ENCODE measurements at places on chromosomes 11 and 22.
A peak's percentile ranks its signal among the peaks of the same experiment; 100 is the strongest.

GRCh38 chr11:109970516-109971183 is 122.5 kb upstream of the ZC3H12C start:
- no peak for DNase-seq

- no peak for DNase-seq
Measured at GRCh38 chr22:46107089-46107664, 43.1 kb upstream of the PPARA start.

GRCh38 chr11:87859636-87860035 is 315.6 kb downstream of the RAB38 start:
- DNase-seq = no peak

DNA sequence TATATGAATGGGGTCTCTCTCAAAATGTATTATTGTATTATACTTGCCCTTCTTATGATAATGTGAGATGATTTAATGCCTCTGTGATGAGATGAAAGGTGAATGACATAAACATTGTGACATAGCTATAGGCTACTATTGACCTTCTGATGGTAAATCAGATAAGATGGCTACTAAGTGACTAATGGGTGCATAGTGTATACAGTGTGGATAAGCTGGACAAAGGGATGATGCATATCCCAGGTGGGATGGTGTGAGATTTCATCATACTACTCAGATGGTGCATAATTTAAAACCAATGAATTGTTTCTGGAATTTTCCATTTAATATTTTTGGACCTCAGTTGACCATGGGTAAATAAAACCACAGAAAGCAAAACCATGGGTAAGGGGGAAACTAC is 243.5 kb downstream of the SBF2 start:
- DNase-seq = no peak

- DNase-seq = no peak
Measured at GRCh38 chr11:514606-515005, 7.6 kb upstream of the RNH1 start.

- DNase-seq = no peak
Measured at GRCh38 chr11:24233041-24233440, 263.8 kb upstream of the LUZP2 start.

- peak; percentile 25 for DNase-seq
Measured at GRCh38 chr11:70471254-70471653, 72.9 kb downstream of the CTTN start.

GRCh38 chr11:132559331-132560036 is 972.8 kb downstream of the OPCML start:
- no peak for DNase-seq

GRCh38 chr22:17772249-17772957 is 1.9 kb downstream of the BID start:
- no peak for DNase-seq

DNA sequence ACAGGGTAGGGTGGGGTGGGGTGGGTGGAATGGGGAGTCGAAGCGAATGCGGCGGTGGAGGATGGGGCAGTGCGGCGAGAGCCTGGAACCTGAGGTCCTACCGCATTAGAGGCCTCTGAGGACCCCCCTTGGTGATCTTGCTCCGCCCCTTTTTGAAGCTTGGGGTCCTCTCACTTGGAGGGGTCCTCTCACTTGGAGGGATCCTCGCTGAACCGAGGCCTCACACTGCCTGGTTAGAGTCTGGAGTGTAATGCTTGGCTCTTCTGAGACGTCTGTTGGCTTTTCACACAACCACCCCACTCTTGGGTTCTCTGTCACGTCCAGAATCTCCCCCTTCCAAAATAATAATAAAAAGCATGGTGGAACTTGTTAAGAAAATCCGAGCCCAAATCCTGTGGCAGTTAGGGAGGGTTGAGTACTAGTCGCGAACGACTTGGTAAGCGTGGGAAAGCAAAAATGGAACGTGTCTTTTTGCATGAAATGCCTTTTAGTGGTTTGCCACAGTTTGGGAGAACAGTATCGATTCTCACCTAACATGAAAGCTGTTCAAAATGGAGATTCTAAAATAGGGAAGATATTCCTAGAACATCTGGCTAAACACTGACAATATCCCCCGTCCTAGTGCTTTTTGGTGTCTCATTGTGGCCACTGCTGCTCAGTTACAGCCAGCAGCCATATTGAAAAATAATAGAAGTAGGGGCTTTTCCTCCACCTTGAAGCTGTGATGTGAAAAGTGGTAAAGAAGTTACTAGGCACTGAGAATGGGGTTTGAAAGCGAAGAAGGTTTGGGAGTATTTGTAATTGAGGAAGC is 822 bp downstream of the RBX1 start:
- peak; percentile 61 for DNase-seq

DNA sequence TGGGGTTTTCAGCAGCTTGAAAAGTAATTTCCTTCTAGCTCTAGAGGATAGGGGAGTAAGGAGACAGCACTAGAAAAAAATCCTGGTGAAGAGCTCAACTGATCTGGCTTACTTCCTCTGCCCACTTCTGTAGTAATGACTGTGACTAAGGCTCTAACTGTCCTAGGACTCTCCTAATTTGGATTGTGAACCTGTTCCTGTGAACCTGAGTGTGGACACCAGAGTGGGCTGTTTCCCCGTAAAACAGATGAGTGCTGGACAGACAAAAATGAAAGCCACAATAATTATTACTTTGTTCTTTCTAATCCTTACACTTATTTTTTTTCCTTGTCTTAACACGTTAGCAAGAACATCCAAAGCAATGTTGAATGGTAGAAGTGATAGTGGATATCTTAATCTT is 154.1 kb downstream of the AASDHPPT start:
- DNase-seq = no peak

DNA sequence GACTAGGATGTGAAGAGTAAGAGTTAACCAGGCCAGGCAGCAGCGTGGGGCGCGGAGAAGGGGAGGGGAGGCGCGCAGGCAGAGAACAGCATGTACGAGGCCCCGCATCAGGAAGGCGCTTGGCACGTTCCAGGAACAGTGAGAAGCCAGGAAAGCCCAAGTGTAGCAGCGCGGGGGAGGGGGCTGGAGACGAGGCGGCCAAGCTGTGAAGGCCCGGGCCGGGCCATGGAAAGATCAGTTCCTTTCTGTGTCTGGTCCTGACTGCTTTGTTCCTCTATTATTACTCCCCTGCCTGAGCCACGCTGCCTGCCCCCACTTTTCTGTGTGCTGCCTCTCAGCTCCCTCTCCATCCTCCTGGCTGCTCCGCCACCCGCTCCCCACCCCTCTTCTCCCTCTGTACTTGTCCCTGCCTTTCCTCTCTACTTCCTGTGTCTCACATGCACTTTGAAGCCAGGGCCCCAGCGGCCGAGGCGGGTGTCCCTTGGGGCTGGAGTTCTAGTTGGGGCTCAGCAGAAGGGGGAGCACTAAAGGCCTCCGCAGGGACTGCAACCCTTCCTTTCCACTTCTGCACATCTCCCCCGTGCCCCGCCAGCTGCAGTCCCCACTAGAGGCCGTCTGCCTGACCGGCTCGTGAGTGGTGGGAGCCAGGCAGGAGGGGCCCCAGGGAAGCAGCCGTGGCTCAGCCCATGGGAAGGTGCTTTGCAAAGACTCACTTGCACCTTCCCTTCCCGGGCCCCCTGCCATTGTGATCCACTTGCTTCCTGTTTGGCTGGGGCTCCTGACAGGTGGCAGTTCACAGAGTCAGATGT is 63.7 kb downstream of the PRDM11 start:
- peak; percentile 15 for DNase-seq

- no peak for DNase-seq
Measured at GRCh38 chr11:120025606-120026335, 112.1 kb downstream of the TRIM29 start.

DNA sequence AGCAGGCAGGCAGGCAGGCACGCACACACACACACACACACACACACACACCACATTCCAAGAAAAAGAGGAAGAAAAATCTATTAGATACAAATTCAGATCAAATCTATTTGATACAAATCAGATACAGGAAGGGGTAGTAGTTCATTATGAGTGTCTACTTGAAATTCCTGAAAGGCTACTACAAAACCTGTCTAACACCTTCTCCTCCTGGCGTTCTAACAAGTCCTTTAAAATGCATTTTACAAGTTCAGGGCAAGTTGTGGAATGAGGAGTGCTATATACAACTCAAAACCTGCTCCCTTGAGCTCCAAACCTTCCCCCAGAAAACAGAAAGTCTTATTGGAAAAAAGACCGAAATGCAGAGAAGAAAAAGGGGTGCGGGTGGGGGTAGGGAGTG is 476 bp downstream of the ARHGAP32 start:
- no peak for DNase-seq

DNA sequence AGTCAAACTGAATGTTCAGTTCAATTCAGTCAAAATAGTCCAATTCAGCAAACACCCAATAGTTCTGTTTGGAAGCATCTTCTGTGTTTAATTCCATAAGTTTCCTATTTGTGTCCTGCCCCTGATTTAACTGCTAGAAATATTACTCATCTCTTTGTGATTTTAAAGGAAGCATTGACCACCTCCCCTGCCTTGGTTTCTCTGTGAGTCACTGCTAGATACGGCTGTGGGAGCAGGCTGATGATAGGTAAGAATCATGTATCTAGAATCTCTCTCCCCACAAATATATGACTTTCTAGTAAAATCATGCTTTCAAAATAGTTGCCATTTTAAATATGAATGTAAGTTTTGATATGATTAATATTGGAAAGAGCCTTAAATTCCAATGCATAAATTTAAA is 888.5 kb downstream of the NTM start:
- DNase-seq = no peak

DNA sequence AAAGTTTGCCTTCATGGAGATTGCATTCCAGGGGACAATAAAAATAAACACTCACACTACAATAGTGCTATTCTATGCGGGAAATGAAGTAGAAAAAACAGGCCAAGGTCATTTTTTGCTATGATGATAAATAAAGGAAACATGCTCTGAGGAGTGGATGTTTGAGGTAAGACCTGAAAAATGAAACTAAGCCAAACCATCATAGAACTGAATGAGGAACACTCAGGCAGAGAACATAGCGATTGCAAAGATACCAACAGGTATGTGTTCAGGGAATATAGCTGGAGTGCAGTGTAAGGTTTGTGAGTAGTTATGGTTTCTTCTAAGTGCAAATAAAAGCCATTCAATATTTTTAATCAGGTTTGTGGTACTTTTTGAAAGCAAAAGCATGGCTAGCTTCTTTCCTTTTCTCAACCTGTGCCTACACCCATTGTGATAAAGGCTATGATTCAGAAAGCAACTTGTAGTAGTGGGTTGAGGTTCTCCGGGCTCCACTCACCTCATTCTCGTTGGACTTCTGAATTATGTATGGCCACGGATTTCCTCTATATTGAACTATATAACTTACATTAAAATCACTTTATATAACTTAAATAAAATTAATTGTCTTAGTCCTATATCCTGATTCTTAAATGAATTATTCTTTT is 278.2 kb upstream of the CHORDC1 start:
- DNase-seq = no peak

DNA sequence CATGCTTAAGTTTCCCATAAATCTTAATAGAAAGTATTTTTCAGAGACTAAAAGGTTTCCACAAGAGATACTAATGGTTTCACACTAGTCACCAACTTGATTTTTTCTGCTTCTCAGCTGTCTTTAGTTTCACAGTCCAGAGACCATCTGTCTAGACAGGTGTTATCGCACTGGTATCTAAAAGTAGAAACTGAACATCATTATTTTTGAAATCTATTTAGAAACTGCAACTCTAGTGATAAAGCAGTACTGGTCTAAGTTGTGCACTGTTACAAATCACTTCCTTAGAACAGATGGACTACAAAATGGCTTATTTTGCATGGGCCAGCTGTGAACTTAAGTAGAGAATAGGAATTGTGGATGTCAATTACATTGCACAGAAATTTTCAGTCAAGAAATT is 78.0 kb downstream of the CNTN5 start:
- DNase-seq = no peak

GRCh38 chr22:17811119-17811518 is 36.9 kb upstream of the BID start:
- no peak for DNase-seq

GRCh38 chr11:67111261-67111660 is 7.8 kb upstream of the KDM2A start:
- no peak for DNase-seq

DNA sequence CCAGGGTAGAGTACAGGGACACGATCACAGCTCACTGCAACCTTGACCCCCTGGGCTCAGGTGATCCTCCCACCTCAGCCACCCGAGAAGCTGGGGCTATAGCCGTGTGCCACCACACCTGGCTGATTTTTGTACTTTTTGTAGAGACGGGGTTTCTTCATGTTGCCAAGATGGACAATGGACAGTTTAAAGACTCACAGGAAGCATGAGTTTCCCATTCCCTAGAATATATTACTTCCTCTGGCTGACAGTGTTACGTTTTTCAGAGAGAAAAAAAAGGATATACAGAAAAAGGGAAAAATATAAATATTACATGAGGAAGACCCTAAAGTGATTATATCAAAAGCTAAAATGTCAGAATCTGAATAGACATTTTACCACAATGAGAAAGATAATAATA is 72.3 kb downstream of the RSF1 start:
- no peak for DNase-seq

DNA sequence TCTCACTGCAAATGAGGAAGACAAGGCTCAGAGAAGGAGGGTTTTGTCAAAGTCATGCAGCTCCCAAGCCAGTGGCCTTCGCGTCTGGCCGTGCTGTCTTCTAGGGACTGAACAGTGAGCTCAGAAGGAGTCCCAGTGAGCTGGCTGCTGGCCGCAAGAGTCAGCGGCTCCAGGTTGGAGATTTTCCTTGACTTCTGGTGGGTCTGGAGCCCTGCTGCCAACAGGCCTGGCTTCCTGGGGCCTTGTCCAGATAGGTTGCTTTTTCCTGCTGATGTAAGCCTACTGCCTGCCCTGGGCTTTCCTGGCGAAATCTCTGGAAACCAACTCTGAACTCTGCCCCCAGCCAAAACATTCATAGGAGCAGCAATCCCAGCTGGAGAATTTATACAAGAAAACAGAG is 272.7 kb upstream of the CADM1 start:
- DNase-seq = no peak

GRCh38 chr11:71381781-71382505 is 66.2 kb downstream of the DHCR7 start:
- DNase-seq = no peak

DNA sequence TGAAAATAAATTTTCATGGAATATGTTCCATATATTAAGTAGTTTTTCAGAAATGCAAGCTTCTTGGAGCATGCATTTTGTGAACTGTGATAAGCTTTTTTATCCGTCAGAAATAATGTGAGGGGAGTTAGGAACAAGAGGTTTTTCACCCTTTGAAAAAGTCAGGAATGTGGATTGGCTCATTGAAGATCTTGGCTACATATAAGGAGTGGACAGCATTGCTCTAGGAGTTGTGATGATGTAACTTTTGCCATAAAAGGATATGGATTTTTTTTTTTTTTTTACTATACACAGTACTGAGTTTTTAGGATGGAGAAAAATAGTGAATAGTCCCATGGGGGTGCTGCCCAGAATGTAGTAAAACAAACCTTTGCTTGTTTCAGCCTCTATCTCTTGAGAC is 180.2 kb downstream of the NAV2 start:
- no peak for DNase-seq
